ENCODE measurements at places on chromosomes 3 and 15.

DNA sequence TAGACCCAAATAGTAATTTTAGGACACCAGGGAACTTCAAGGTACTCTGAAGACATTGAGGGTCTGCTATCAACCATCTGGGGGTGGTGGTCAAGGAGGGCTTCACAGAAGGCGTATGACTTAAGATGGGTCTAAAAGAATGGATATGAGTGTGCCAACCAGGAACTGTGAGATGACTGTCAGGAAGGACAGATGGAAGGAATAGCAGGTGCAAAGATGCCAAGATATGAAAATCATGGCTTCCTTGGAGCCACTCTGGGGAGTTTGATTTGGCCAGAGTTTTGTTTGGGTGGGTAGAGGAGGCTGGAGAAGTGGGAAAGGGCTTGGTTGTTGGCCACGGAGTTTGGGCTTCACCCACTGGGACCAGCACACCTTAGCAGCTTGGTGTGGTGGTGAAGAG lies 21.2 kb downstream of the CDCP1 start:
- DNase-seq: no peak

DNA sequence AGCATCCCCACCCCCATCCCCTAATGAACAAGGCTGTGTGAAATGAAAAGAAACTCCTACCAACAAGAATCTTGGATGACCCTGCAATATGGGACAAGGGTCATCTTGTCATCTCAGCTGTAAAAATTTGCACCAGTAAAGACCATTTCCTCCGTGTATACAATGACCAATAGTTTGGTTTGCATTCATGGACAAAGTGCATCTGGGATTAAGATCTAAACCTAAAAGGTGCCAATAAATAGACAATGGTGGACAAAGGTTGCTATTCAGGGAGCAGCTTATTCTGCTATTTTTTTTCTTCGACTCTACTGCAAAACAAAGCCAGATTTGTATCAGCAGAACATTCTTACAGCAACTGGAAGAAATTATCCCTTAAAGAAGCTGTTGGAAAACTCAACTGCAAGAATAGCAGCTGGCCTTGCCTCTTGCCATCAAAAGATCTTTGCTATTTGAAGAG lies 8.0 kb downstream of the MGLL start:
- no peak for DNase-seq

DNA sequence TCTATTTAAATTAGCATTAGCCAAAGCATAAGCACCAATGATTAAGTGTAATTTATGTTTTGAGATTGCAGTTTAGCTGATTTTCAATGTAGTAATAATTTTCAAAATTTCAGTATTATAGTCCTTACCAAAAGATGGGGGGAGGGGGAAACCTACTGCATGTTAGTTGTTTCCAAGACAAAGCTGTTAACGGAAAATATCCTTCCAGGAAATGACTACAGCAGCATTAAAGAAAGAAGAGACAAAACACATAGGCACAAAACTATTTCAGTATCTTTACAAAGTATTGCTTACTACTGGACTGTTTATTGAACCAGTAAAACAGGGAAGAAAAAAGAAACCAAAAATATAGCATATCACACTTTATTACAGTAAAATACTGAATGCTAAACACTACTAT lies 10.5 kb downstream of the BNIP2 start:
- no peak for DNase-seq

DNA sequence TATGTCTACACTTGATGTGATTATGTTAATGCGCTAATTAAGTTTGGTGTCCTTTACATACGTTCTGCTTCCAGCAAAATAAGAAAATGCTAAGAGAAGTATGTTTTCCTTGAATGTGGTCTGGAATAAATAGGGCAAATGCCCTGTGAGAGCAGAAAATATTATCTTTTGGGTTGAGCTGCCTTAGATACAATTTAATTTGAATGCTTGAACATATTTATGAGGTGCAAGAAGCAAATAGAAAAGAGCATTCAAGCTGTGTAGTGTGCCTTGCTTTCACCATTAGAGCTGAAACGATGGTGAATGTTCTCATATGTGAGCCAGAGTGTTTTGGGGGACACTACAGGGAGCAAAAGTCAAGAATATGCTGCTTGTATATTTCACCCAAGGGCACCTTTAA lies 15.9 kb upstream of the ARNT2 start:
- no peak for DNase-seq

DNA sequence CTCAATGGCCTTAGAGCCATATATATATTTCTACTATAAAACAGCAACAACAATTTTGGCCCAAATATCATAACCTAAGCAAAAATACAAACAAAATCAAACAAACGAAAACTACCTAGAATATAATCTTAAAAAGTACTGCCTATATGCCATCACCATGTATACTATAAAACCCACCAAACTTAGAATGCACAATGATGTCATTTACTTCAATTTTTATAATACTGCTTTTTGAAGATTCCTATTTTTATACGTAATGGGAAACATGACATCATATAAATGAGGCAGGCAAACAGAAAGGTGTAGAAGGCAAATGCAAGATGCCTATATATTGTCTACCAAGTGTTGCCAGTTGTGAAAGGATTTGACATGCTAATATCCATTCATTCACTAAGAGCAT lies 302.3 kb downstream of the TIGIT start:
- no peak for DNase-seq

DNA sequence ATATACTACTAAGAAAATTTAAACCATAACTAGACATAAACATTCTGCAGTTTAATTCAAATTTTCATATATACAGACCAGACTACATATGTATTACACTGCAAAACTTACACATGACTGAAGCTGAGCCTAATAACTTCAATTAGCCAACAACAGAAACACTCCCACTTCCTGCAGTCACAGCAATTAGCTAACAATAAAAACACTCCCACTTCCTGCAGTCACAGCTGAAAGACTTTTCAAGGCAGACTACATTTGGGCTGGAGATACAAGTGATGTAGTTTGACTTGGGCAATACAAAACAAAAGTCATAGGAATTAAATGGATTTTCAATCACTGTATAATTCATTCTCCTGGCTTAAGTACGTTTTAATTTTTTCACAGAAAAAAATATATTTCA lies 10.3 kb downstream of the TM2D3 start:
- DNase-seq: no peak
